ENCODE measurements at places on chromosomes 2 and 18.

GRCh38 chr18:76430636-76431035 is 64.4 kb downstream of the ZNF516 start:
- no peak for DNase-seq

DNA sequence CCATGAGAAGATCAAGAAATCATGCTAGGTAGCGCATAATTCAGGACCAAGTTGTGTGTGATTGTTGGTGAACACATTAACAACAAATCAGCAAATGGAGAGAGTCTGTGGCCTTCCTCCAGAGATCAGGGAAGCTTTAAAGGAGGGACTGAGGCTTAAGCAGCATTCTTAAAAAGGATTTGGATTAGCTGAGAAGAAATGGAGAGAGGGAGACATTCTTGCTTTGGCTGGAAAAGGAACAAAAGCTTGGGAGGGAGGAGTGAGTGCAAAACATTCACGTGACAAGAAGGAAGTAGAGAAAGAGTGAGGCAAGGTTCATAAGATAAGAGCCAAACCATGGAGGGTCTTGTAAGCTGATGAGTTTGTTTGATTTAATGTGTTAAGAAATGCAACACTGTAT is 75.6 kb downstream of the SRD5A2 start:
- DNase-seq = no peak

- no peak for DNase-seq
These were observed 307.6 kb upstream of the MYT1L start for GRCh38 chr2:2638547-2639220.

- DNase-seq = no peak
These were observed 3.9 kb downstream of the NPAS2 start for GRCh38 chr2:100823665-100824438.

DNA sequence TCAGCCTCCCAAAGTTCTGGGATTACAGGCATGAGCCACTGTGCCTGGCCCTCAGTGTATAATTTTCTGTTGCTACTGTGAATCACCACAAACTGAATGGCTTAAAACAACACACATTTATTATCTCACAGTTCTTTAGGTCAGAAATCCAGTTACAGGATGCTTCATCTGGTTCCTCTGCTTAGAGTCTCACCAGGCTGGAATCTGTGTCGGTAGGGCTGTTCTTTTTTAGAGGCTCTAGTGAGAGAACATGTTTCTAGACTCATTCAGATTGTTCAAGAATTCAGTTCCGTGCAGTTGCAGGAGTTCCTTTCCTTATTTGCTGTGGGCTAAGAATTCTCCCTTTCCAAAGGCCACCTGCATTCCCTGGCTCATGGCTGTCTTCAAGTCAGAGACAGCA is 22.2 kb downstream of the CCDC121 start:
- DNase-seq = no peak

DNA sequence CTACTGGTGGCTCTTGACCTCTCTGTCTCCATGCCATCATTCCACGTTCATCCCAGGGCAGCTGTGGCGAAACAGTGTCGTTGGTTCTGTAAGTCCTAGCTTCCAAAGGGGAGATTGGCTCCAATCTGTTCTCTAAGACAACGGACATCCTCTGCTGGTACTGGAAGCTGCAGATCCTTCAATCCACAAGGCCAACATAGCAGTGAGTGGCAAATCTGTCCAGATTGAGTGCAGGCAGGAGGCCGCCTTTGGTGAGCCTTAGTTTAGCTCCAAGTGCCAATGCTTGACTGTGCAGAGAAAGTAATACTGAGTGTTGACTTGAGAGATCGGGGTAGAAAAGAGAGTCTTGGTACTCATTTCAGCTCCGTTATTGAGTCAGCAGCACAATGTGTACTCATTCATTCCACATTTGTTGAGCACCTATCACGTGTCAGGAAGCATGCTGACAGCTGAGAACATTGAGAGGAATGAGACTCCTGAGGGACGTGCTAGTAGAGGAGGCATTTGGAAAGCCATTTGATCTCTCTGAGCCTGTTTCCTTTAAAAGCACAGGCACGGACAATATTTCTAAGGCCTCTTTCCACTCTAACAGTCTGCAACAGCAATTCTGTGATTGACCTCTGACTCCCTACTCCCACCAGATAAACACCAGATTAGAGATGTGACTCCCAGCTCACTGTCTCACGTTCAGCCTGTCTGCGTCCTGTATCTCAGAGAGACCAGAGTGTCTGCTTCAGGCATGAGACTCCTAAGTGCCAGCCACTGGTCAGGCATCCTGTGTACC is 306.0 kb downstream of the CLIP4 start:
- DNase-seq = peak; percentile 25

Data from DMS53 (cell line).